ENCODE measurements at places on chromosomes 2 and 18. TPM values are rescaled to one million over a fixed set of nuclear protein-coding genes. Genes with fewer than 3 reads are reported as not detected.

The CCDC74B gene
- 0.35 TPM for total RNA-seq

The ESPNL gene
- total RNA-seq = 0.12 TPM

The HSPE1 gene
- total RNA-seq = 101 TPM

The NT5C1B gene
- not detected for total RNA-seq

The SPC25 gene
- 16.0 TPM for total RNA-seq

The KCNF1 gene
- 0.90 TPM for total RNA-seq

DNA sequence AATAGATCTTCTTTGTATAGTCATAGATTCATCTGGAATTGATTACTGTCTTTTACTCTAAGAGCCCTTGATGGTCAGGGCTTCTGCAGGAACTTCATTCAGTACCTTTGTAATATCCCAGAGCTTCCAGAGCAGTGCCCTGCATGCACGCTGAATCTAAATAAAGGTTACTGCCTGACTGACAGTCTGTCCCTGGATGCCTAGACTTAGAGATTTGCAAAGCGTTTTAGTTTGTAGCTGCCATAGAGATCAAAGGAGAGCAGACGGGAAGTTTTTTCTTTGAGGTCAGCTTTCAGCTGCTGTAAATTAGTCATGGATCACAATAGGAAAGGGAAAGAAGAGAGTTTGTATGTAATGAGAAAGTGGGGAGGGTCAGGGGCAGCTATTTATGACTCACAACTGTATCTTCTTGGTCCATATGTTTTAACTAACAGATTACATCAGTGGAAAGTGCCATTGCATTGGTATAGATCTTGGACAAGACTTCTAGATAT lies 45.2 kb upstream of the NYAP2 start:
- no peak overlapping the region for H3K27ac ChIP-seq
- H3K4me3 ChIP-seq = no peak overlapping the region
- H3K36me3 ChIP-seq = no peaks in the 10 kb centered on the region
- DNase-seq = no peak
- H3K4me1 ChIP-seq = no peaks in the 10 kb centered on the region

- no peaks in the 10 kb centered on the region for H3K27me3 ChIP-seq
- H3K4me1 ChIP-seq = no peaks in the 10 kb centered on the region
- DNase-seq = no peak
- H3K4me3 ChIP-seq = no peak overlapping the region
- H3K36me3 ChIP-seq = no peaks in the 10 kb centered on the region
Measured at GRCh38 chr18:24840051-24840450, 379.6 kb downstream of the HRH4 start.

- no peaks in the 10 kb centered on the region for H3K27me3 ChIP-seq
- H3K4me3 ChIP-seq = no peak overlapping the region
- H3K36me3 ChIP-seq = no peaks in the 10 kb centered on the region
- H3K27ac ChIP-seq = no peak overlapping the region
- DNase-seq = no peak
Measured at GRCh38 chr2:222736301-222736700, 64.8 kb downstream of the MOGAT1 start.

- no peaks in the 10 kb centered on the region for H3K4me1 ChIP-seq
- no peak overlapping the region for H3K4me3 ChIP-seq
- DNase-seq = no peak
- no peaks in the 10 kb centered on the region for H3K36me3 ChIP-seq
- H3K27ac ChIP-seq = no peak overlapping the region
Measured at GRCh38 chr2:102271844-102272243, 39.5 kb upstream of the IL1RL1 start.

- peak overlapping the region; percentile 60 for H3K4me3 ChIP-seq
- H3K27me3 ChIP-seq = no peaks in the 10 kb centered on the region
- no peaks in the 10 kb centered on the region for H3K36me3 ChIP-seq
- no peak overlapping the region for H3K27ac ChIP-seq
- peak; percentile 44 for DNase-seq
Measured at GRCh38 chr2:159617646-159618045, 1.3 kb upstream of the BAZ2B start.

GRCh38 chr2:203894262-203894661 lies 26.7 kb downstream of the CTLA4 start:
- no peaks in the 10 kb centered on the region for H3K4me1 ChIP-seq
- H3K36me3 ChIP-seq = no peaks in the 10 kb centered on the region
- H3K27ac ChIP-seq = no peak overlapping the region
- no peak for DNase-seq
- H3K4me3 ChIP-seq = no peak overlapping the region
- no peaks in the 10 kb centered on the region for H3K27me3 ChIP-seq

GRCh38 chr2:62812921-62813825 lies 107.7 kb downstream of the EHBP1 start:
- no peak overlapping the region for H3K27ac ChIP-seq
- H3K27me3 ChIP-seq = no peaks in the 10 kb centered on the region
- no peaks in the 10 kb centered on the region for H3K4me1 ChIP-seq
- no peaks in the 10 kb centered on the region for H3K36me3 ChIP-seq
- no peak overlapping the region for H3K4me3 ChIP-seq

DNA sequence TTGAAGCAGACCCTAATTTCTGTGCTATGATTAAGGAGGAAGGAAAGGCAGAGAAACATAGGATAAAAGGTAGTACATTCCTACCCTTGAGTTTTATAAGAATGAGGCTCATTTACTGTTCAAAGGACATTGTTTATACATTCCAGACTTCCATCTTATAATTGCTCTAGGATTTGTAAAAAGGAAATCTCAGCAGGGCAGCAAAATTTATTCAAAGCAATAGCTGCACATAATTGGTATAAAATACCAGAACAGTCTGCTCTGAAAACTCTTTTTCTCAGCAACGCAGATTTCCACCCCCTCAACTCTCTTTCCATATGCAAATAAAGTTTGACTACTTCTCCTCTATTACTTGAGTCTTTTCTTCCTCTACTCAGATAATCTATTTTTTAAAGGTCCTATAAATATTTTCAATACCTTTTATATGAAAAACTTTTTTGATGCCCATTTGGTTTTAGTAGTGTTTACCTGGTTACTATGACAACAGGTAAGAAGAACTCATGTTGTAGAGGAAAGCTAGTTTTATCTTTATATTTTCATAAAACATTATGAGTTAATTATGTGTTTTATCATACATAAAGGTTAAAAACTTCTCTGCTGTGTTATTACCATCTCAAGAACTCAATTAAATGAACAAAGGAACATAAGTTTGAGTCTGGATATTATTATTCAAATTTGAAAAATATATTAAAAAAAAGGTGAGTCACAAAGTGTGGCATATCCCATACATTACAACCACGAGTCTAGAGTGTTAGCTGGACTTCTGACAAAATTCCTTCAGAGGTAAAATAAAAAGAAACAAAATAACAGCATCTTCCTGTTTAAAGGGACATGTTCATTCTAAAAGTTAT lies 19.9 kb downstream of the RBMS1 start:
- no peak overlapping the region for H3K27ac ChIP-seq
- no peaks in the 10 kb centered on the region for H3K36me3 ChIP-seq
- H3K27me3 ChIP-seq = no peaks in the 10 kb centered on the region

DNA sequence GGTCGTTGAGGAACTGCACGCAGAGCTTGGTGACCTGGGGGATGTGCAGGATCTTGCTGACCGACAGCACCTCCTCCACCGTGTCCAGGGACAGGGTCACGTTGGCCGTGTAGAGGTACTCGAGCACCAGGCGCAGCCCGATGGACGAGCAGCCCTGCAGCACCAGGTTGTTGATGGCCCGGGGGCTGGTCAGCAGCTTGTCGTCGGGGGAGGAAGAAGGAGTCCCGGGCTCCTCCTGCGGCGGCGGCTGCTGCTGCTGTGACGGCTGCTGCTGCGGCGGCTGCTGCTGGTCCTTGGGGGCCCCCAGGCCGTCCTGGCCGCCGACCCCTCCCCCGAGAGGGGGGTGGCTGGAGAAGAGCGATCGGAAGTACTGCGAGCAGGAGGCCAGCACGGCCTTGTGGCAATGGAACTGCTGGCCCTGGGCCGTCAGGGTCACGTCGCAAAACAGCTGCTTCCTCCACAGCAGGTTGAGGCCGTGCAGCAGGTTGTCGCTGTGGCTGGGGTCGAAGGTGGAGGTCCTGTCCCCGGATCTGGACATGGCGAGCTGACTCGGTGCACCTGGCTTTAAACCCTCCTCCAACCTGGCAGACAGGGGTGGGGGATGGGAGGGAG lies 2.7 kb downstream of the KLHL14 start:
- no peak overlapping the region for H3K27ac ChIP-seq
- peaks cover 35% of the 10 kb centered on the region for H3K27me3 ChIP-seq
- no peak for DNase-seq

DNA sequence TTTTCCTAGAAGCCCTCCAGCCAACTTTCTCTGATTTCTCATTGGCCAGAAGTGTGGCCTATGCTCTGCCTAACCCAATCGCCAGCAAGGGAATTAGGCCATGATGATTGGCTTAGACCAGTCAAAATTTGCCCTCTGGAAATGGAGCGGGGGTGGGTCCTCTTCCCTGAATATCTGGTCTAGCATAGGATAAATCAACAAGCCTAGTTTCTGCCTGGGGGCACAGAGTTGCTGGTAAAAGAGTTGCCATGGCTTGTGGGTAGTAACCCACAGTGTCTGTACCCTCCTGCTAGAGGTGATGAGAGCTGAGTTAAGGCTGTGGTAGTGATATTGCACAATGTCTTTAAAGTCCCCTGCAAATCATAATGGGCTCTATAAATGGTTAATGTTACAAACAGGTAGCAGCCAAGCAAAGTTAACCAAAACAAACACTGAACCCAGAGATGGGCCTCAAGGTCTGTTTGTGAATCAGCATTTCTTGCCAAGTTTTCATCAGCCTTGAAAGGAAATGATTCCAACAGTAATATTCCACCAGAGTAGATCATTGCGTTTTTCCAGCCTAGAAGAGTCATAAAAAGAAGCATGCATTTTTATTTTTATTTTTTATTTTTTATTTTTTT lies 19.3 kb downstream of the GALM start:
- DNase-seq = no peak
- H3K36me3 ChIP-seq = peaks cover 14% of the 10 kb centered on the region
- no peak overlapping the region for H3K4me3 ChIP-seq
- no peaks in the 10 kb centered on the region for H3K27me3 ChIP-seq
- no peaks in the 10 kb centered on the region for H3K4me1 ChIP-seq

DNA sequence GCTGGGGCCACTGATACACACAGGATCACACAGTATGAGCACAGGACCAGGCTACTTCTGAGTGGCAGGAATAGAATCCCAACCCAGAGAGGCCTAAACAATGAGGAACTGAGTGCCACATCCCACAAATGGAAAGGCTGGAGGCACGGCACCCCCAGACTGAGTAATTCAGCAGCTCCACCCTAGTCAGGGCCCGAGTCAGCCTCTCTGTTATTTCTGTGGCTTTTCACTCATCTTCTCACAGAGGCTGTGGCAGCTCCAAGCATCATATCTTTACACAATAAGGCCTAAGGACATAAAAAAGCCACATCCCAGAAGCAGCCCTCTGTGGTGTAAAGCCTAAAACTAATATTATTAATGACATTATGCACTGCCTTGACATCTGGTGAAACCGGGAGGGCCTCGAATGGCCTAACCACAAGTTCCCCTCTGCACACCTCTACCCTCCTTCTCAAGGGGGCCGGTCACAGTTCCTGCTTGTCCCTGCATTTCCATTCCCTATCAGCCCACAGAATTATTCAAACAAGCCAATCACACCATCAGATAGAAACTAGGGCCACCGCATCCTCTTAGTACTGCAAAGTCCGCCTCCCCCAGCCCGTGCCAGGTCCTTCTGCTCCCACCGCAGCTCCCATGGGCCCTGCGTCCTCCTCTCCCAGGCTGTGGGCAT lies 12.5 kb upstream of the MAL start:
- H3K36me3 ChIP-seq = no peaks in the 10 kb centered on the region
- H3K27ac ChIP-seq = no peak overlapping the region
- H3K27me3 ChIP-seq = no peaks in the 10 kb centered on the region
- no peak for DNase-seq
- no peak overlapping the region for H3K4me3 ChIP-seq

GRCh38 chr2:131016826-131017741 lies 76.2 kb downstream of the FAM168B start:
- H3K4me3 ChIP-seq = no peak overlapping the region
- H3K4me1 ChIP-seq = no peaks in the 10 kb centered on the region
- H3K36me3 ChIP-seq = no peaks in the 10 kb centered on the region
- no peaks in the 10 kb centered on the region for H3K27me3 ChIP-seq

GRCh38 chr2:121237980-121238665 lies 46.9 kb downstream of the TFCP2L1 start:
- no peaks in the 10 kb centered on the region for H3K27me3 ChIP-seq
- H3K4me3 ChIP-seq = no peak overlapping the region
- no peaks in the 10 kb centered on the region for H3K36me3 ChIP-seq
- no peaks in the 10 kb centered on the region for H3K4me1 ChIP-seq

- H3K27me3 ChIP-seq = no peaks in the 10 kb centered on the region
- no peak overlapping the region for H3K27ac ChIP-seq
- H3K4me1 ChIP-seq = no peaks in the 10 kb centered on the region
Measured at GRCh38 chr2:102057502-102058292, 65.9 kb downstream of the IL1R2 start.
